AG10803 (cell line): ENCODE measurements at places on chromosomes 3 and 15.
A peak's percentile ranks its signal among the peaks of the same experiment; 100 is the strongest.

DNA sequence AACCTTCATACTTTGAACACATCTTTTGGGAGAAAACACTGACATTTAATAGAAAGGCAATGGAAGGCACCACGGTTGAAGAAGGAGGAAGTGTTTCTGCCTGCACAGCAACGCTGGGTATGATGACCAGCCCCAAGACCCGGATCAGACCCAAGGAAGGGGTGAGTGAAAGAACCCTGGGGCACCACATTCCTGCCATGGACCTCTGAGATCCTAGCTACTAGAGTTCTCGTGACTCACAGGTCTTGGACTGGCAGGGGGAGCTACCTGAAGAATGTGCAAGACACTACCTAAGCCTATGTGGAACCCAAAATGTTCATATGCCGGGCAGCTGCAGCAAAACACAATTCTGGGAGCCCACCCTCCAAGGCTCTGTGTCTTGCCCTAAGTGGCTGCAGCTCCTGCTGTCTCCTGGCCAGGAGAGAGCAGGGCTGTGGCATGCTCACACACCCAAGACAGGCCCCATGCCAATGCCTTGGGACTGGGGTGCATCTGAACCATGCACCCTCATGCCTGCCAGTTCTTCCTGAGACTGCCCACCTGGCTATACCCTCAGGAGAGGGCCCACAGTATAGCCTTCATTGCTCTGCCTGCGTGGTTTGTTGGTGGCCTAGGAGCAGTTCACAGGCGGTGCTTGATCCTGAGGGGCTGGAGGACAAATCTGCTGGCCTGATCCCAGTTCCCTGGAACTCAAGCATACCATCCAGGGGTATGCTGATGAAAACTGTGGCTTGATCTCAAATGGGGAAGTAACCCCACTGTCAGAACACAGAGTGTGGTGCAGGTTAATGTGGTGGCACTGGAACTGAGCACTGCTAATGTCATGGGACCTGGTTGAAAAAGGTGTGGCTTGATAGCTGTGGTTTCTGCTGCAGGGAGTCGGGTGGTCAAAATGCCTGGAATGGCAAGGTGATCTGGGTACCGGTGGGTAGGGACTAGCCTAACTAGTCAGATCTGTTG is 353.3 kb upstream of the ARHGEF26 start:
- DNase-seq: no peak

GRCh38 chr3:70256566-70256965 is 55.9 kb downstream of the MDFIC2 start:
- DNase-seq: no peak

DNA sequence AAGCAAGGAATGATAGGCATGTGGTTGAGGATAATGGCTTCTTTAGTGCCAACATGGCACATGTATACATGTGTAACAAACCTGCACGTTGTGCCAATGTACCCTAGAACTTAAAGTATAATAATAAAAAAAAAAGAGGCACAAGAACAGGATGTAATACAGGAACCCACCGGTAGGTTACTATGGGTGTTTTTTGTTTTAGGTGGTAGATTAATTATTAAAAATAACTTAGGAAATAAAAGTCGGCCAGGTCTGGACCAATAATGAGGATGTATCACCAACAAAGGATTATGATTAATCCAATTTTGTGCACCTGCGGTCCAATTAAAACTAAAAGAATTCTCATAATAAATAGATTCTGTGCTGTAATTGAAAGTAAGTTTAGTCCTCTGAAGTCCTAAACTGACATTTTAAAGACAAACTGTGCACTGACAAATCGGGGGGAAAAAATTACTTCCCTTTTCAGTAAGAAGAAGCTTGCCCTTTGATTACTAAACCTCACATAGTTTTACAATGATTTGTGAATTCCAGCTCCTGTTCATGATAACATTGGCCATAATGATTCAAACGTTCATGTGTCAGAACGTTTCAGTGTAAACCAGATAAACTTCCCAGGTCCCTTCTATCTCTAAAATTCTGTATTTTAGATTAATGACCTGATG is 62.2 kb downstream of the CASR start:
- DNase-seq: peak; percentile 30

GRCh38 chr3:73576999-73577461 is 47.7 kb downstream of the PDZRN3 start:
- DNase-seq: no peak

DNA sequence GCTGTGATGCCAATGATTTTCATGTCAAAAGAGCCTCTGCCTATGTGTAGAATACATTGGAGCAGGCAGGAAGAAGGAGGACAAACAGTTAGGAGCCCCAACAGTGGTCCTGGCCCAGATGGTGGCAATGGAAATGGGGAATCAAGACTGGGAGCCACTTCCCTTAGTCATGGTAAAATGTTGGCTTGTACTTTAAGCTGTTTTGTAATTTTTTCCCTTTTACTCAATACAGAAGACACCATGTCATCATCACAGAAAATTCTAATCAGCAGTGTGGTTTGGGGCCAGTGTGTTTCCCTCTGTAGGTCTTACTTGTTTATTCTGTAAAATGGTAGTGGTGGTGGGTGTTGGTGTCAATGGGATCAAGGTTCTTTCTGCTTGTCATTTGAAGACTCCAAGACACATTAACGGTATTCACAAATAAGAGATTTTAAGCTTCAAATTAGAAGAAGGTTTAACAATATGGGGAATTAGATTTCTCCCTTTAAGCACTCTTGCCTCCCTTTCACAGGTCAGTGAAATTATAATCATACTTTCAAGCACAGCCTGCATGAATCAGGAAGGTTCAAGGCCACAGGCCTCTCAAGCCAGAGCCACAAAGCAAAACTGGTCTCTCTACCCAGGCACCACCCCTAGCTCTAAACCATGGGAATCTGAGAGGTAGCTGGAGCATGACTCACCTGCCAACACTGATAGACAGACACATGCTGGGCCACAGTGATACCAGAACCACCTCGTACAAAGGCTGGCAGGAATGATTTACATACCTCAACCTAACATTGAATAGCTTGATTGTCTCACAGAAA is 24.9 kb downstream of the SIAH2 start:
- peak; percentile 53 for DNase-seq

GRCh38 chr3:61118830-61119229 is 132.4 kb downstream of the FHIT start:
- DNase-seq: no peak

- no peak for DNase-seq
Observed at GRCh38 chr3:130789782-130790322, 43.2 kb upstream of the PIK3R4 start.

DNA sequence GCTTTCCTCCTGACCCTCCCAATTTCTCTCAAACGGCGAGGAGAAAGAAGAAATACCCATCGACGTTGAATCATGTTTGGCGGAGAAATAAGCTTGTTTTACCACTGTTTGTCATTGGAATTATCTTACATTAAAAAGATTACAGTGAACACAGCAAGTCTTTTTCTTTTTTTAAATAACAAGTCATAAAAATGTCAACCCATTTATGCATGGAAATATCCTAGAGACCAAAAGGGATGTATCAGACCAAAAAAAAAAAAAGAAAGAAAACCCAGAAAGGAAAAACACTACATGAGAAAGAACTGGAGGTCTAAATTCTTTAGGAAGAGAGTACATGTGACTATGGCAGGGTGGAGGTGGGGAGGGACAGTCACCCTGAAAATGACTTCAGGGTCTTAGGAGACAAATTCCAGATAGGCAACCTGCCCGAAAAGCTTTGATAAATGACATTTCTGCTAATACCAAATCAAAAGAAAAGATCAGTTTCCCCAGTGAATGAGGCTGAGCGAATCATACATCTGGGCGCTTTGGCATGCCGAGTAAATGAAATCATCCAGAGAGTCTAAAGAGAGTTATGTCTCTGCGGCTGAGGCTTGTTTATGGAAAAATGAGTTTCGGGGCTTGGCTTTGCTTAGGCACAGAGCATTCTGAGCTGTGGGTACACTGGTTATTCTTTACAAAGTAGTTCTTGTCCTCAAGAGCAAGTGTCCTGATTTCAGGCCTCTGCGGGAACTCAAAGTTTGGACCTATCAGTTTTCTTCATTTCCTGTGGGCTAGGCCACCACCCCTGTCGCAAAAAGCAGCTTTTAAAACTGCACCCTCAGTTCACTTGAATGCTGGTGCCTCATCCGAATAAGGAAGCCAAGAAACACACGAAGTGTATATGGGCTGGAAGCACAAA is 110.1 kb upstream of the TGFBR2 start:
- DNase-seq: peak; percentile 79

DNA sequence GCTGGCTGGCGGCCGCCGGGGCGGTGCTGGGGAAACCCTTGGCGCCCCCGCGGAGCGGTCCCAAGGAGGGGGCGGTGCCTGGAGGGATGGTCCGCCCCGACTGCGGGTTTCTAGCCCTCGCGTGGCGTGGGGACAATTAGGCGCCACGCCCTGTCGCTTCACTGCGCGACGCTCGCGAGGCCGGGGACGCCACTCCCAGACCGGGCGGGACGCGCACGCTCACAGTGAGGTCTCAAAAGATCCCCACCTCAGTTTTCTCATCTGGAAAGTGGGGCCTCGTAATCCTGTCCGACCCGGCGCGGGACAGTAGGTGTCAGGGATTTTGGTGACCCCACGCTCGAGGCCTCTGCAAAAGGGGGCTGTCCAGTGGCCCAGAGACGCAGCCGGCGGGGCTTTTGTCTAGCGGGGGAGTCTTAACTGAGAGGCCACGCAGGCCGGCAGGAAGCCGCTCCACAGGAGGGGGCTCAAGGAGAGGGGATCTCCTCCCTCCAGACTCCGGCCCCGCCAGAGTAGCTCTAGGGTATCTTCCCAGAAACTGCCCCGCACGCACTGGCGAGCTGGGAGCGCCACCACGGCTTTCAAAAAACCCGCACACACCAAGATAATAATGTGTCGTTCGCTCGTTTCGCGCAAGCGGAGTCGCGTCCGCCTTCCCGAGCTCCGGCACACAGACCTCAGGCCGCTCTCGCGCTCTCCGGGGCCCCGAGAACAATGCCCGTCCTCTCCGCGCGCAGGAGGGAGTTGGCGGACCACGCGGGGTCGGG is 710 bp upstream of the CLK3 start:
- DNase-seq: peak; percentile 80

GRCh38 chr15:25709437-25710159 is 153.5 kb downstream of the ATP10A start:
- no peak for DNase-seq

GRCh38 chr15:71443538-71443937 is 328.3 kb downstream of the THSD4 start:
- DNase-seq: peak; percentile 44

DNA sequence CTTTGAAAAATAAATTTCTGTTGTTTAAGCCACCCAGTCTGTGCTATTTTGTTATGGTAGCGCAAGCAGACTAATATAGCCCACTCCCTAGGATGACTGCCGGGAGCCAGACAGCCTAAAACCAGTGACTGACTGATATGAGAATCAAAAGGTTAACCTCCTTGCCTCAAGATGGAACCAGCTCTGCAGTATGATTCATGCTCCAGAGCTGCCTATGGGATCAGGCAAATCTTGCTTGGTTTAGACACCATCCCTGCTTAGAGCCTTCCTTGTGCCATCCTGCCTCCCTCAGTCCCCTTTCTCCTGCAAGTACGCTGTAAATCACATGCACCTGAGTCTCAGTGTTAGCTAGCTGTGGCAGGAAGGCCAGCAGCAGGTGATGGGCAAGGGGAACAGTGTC is 39.3 kb downstream of the TRANK1 start:
- no peak for DNase-seq

DNA sequence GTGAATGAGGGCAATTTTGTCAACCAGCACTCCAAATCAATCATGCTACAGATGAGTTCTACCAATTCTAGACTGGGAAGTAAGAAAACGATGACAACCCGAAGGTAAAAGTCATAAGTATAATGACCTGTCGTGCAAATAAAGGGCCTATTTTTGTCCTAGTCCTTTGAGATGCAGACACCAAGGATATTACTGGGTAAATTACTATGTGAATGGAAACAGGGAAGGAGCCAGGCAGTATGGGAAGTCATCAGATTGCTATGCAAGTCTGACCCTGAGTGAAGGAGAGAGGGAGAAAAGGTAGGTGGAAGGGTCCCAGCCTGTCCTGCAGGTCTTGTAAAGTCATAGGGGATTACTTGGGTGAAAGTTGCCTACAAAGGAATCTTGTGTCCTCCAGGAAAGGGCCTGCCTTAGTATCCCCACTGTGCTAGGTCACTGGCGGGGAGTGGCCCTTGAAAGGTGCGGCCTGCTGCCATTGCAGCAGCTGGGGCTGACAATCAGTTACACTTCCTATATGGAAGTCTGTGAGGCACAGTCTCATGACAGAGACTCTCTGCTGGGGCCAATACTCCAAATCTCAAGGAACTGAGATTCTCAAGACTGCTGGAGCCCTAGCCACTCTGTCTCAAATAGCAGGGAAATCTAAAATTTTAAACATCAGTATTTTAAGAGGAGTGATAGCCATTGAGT is 149.9 kb upstream of the SLC2A2 start:
- no peak for DNase-seq

DNA sequence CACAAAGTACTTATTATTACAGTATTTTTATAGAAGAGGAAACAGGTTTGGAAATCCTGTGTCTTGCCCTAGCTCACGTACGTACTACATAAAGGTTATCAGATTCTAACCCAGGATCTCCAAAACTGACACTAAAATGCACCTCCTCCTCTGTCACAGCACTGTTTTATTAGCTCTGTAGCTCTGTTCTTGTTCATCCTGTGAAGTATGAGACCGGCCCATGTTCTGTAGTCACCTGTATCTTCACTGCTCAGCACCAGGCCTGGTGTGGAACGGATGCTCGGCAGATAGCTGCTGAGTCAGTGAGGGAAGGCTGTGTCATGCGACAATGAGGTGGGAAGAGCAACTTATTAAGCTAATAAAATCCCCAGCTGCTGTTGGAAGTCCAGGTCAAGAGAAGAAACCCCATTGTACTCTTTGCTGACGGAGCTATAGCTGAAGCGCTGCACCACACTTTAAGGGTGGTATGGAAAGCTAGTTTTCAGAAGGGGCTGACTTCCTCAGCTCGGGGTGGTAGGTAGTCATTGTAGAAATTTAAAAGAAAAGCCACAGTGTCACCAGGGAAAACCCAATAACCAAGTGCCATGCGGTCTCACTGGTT is 22.8 kb downstream of the BCL2A1 start:
- no peak for DNase-seq

- peak; percentile 46 for DNase-seq
Observed at GRCh38 chr3:42216931-42217333, 49.1 kb downstream of the CCK start.

DNA sequence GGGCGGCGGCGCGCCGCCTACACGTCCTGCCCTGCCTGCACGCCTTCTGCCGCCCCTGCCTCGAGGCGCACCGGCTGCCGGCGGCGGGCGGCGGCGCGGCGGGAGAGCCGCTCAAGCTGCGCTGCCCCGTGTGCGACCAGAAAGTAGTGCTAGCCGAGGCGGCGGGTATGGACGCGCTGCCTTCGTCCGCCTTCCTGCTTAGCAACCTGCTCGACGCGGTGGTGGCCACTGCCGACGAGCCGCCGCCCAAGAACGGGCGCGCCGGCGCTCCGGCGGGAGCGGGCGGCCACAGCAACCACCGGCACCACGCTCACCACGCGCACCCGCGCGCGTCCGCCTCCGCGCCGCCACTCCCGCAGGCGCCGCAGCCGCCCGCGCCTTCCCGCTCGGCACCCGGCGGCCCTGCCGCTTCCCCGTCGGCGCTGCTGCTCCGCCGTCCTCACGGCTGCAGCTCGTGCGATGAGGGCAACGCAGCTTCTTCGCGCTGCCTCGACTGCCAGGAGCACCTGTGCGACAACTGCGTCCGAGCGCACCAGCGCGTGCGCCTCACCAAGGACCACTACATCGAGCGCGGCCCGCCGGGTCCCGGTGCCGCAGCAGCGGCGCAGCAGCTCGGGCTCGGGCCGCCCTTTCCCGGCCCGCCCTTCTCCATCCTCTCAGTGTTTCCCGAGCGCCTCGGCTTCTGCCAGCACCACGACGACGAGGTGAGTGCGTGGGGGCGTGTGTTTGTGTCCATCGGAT is 602 bp downstream of the TRIM71 start:
- DNase-seq: no peak
